ENCODE measurements at places on chromosomes 11 and 22.

DNA sequence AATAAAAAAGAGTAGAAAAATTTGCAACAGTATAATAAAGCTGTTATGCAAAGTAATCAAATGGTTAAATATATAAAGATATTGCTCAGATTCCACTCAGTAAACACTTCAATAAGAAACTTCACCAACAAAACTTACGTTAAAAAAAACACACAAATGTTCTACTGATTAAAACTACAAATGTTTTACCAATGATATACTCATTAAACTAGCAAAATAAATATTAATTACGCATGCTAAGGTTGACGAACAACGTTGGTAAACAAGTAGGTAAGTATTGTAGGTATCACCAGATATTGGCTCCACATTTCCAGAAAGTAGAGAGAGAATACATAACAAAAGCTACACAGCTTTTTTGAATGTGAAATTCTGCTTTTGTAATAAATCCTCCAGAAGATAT, 12.6 kb downstream of the RDX start:
- no peak for DNase-seq

GRCh38 chr22:39518996-39519680, 1.2 kb upstream of the ATF4 start:
- no peak for DNase-seq

DNA sequence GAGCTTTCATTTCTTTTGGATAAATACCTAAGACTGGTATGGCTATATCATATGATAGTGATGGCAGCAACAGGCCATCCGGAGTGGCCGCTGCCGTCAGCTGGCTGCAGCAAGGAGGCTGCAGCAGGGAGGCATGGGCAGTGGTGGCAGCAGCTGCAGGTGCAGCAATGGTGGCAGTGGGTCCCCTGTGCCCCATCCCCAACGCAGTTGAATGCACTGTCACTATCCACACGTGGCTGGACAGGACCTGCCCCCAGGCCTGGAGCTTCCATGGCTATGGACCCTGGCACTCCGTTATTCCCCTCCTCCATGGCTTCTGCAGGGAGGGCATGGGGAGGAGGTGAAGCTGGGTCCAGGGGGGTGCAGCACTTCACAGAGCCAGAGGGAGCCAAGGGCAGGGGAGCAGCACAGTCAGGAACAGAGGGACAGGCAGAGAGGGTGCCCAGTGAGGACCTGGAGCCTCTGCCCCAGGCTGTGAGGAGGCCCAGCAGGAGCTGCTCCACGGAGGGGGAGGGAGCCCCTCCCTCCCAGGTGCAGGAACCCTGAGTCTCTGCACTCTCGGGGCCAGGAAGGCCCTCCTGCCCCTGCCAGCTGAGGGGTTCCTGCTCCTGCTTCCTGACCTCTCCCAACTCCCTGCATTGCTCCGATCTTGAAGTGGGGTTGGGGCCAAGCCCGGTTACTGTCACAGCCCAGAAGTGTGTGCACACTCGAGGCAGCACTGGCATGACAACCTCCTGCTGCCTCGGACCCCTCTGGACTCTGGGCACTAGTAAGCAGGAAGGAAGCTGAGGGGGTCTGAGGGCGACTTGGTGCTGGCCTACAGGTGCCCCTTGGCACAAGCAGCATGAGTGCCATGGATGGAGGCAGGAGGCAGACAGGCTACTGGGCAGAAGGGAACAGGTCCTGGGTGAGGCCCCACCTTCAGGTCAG, 466.3 kb downstream of the GUCY1A2 start:
- DNase-seq: no peak

GRCh38 chr11:96323642-96323985, 19.4 kb downstream of the MAML2 start:
- DNase-seq: no peak

DNA sequence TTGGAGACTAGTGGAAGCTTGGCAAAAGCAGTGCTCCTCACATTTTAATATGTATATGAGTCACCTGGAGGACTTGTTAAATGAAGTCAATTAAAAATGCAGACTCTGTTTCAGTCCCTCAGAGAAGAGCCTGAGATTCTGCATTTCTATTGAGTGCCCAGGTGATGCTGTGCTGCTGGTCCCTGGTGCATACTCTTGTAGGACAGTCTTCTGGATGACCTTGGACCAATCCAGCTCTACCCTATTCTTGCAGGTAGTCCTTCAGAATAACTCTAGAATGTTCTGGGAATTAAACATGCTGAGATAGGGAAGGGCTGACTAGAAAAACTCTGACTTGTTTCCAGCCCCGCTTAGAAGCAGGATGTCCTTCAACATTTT, 115.9 kb downstream of the CASP12 start:
- DNase-seq: no peak

DNA sequence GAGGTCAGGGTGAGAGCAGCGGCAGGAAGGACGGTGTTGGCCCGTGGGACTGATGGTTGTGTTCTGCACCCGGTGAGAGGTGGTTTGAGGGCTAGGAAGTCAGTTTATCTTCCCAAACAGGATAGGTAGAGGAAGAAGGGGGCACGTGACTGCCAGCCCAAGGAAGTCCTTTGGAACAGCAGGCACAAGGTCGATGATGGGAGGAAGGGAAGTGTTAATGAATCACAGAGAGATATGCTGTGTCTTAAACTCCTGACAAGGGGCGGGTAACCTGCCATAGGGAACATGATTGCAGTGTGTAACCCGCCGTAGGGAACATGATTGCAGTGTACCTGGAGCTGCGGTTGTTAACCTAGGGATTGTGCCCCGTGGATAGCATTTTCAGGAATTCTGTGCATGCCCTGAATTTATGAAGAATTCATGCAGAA, 49.0 kb downstream of the PRR5L start:
- DNase-seq: no peak

DNA sequence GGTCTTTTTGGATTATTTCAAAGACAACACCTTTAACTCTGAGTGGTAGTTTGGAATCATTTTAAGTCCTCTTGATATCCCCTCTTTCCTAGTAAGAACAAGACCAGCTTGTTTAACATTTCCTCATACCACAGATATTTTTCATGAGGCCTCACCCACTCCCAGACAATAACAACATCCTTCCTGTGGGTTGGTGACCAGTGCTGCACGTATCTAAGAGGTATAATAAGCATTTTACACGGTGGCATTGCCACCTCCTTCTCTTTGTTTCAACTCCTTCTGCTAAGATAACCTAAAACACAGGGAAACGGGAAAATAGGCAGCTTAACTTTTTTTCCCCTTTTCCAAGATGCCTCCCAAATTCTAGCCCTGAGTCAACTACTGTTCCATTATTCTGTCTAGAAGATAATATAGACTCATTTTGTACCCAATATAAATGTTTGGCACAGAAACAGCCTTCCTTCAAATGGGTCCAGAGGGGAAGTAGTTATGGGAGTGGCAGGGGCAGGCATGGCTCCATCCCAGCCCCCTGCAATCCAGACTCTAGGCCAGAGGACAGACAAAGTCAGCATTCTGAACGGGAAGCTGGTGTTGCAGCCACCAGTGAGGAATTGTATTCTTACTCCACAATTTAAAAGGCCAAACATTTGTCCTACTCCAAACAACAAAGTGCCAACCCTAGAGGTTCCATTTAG, 28.5 kb downstream of the MAML2 start:
- DNase-seq: peak; percentile 25

- DNase-seq: no peak
Observed at GRCh38 chr11:10502770-10503169, 38.2 kb downstream of the RNF141 start.

GRCh38 chr11:31821235-31821764, 10.2 kb upstream of the PAX6 start:
- no peak for DNase-seq

GRCh38 chr11:63804259-63804658, 9.0 kb upstream of the SPINDOC start:
- no peak for DNase-seq

- no peak for DNase-seq
Observed at GRCh38 chr11:122516686-122517085, 138.8 kb upstream of the UBASH3B start.

DNA sequence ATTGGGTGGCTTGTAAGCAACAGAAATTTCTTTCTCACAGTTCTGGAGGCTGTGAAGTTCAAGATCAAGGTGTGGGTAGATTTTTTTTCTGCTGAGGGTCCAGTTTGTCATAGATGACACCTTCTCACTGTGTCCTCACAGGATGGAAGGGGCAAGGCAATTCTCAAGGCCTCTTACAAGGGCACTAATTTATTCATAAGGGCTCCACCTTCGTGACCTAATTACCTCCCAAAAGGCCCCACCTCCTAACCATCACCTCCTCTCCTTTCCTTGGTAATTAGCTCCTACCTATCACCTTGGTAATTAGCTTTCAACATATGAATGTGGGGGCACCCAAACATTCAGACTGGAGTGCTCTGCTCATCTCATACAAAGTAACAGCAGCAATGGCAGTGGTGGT, 92.3 kb upstream of the CD44 start:
- no peak for DNase-seq

- DNase-seq: no peak
Observed at GRCh38 chr11:2994336-2994730, 2.2 kb upstream of the NAP1L4 start.

DNA sequence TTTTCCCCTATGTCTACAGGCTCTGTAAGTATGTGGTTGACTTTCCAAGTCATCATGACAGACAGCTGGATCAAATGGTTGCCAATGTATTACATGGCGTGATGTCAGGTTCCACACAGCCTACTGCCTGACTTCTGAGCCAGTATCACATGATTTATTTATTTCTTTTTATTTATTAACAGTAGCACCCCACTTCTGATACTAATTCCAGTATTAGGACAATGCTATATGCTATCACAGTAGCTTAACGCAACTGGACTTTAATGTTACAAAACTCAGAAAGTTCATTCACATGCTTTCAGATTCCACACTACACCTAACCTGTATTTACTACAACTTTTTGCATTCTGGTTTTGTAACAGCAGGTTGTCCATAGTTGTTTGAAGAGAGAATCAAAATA, 17.7 kb upstream of the C11orf24 start:
- no peak for DNase-seq

DNA sequence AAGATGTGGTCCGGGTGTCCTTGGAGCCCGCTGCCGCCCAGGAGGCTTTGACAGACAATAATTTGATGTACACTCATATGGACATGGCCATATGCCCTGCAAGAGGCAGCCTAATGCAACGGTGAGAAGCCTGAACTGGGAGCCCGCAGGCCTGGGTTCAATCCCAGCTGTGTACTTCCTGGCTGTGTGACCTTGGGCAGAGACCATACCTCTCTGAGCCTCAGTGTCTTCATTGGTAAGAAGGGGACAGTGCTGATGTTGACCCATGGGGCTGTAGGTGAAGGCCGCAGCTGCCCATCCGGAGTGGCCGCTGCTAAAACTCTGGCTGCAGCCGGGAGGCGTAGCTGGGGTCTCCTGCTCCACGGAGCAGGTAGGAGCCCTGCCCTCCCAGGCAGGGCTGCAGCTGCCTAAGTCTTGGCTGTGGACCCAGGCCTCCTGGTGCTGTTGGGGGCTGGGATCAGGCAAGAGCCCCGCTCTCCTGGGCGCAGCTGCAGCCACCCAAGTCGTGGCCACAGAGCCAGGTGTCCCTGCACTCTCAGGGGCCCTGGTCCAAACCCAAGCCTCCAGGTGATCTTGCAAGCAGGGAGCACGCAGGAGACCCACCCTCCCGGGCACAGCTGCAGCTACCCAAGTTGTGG, 8.9 kb downstream of the IL2RB start:
- no peak for DNase-seq

GRCh38 chr11:6638429-6638828, 17.2 kb downstream of the DCHS1 start:
- no peak for DNase-seq

GRCh38 chr11:94563176-94563847, 3.9 kb upstream of the PIWIL4 start:
- no peak for DNase-seq

DNA sequence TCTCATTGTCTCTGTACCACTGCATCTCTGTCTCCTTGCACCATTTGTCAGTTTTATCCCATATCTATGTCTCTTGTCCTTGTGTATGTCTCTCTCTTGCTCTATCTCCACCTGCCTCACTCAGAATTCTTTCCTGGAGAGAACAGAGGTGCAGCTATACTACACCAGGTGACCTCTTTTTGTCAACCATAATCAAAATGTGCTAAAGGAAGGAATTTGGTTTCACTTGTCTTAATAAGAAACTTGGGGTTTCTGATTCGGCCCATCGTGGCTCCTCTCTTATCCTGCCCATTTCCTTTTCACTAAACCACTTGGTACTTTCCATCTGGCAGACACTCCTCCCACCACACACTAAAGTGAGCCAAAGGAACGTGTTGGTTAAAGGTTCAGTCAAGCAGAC, 2.0 kb upstream of the C11orf42 start:
- DNase-seq: no peak

DNA sequence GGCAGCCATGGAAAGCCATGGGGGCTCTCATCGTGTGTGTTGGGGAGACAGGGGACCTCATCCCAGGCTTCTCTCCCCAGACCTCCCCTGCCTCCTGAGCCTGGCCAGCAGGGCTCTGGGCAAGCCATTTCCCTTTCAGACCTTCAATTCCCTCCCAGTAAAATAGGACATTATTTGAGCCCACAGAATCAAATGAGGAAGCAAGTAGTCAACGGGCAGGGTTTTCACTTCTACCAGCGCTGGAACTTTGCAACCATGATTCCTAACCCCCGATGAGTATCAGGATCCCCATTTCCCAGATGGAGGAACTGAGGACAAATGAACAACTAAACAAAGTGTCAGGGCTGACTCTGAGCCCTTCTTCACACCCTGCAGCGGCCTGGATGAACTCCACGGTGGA, 48.9 kb upstream of the TCF20 start:
- DNase-seq: no peak

DNA sequence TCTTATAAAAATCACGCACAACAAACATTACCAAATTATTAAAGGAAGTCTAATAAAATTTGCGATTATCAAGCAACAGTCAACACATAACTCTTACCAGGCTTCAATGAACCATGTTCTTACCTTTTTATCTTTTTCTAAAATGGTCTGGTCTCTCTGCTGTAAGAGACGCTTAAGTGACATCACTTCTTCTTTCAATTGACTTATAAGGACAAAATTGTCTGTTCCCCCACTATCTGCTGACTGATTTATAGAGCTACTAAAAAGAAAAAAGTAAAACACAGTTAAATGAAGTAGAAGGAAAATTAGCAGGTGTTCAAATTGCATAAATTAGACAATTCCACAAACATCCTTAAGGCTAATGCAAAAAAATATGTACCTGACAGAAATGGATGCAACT, 10.9 kb downstream of the FAM76B start:
- DNase-seq: no peak

DNA sequence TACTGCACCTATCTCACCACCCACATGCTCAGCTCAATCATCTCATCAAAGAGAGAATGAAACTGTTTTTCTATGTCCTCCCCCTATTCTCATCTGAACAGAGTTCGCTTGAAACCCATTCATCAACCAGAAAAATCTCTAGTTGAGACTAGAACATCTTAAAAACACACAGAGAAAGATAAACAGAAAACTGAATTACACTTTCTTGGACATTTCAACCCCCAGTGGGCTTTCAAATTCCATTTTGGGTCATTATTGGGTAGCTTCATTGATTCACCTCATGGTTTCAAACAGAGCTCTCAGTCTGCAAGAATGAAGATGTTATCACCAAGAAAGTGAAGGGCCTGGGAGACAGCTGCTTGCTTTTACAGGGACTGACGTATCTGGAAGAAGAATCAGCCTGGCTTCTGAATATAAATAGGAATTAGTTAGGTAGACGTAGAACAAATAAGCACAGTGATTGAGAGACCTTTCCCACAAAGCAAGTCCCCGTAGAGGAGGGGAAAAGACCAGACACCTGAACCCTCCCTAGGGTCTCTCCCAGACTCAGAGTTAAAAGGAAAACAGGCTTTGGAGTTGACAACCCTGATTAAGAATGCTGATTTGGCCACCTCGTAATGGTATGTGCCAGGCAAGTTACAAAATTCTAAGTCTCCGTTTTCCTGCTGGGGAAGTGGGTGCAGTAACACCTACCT, 155.7 kb downstream of the BBOX1 start:
- no peak for DNase-seq
